ENCODE measurements at places on chromosomes 5 and 9.

DNA sequence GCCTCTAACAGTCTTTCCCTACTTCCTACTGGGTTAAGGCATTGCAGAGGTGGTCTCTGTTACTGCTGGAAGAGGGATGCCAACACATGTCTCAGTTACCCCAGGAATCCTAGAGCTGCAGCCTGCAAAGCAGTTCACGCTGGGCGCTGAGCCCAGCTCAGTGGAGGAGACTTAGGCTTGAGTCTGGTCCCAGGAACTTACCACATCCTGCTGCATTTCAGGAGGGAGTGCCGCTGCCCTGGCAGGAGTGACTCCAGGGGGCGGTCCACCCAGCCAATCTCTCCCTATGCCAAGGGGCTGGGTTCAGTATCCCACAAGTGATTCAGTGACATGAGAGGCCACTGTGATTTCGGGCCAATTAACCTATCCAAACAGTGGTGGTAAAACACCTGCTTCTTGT is 7.6 kb downstream of the TTC16 start:
- no peak for DNase-seq

DNA sequence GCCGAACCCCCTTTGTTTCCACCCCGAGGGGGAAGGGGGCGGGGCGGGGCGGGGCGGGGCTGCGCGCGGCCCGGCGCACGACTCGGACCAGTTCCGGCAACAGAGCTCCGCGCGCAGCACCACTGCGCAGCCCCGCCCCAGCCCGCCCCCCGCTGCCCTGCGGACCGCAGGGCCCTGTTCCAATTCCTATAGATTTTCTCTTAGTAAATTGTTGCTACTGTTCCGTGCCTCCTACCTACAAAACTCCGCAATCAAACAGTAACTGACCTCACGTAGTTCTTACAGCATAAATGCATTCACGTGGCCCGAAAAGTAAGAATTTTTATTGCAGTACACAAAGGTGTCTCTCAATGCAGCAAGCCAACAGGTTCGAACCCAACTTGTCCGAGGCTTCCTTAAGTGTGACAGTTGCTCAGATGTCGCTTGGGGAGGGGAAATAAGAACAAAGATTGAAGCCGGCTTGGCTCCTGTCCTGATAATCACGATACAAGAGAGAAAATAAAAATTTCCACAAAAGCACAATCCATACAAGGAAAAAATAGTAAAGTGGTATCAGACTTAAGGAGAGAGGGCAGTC is 1.2 kb upstream of the RNF38 start:
- DNase-seq = no peak

- no peak for DNase-seq
These were observed 16.8 kb upstream of the PCSK5 start for GRCh38 chr9:75873712-75874111.

- DNase-seq = no peak
These were observed 82.6 kb downstream of the MYO10 start for GRCh38 chr5:16853518-16853917.

DNA sequence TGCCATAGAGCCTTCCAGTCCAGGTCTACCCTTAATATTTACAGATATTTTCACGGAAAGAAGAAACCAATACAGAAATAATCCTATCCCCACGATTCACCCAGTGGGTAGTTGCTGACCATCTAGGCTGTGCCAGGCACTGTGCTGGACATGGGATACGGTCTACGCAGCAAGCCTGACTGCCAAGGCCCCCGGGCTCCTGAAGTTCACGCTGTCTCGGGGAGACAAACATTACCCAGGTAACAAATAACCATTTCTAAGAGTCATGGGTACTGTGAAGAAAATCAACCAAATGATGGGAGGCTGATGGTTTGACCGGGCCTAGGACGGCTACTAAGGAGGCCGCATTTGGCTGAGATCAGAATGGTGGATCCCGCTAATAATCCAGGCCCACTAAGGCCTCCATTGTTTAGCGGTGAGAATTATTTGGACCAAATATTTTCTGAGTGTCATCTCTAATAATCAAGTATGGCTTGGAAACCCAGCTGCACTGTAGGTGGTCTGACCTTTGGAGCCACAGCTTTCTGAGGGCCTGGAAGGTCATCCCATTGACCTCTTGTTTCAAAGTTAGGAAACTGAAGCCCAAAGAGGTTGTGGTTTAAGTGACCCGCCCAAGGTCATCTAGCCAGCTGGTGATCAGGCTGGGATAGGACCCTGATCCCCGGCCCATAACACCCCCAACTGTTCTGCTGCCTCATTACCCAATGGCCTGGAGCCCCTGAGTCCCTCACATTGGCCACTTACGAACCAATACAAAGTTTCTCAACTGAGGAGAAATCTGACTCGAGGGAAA is 82.4 kb downstream of the AK8 start:
- DNase-seq = no peak

- DNase-seq = no peak
These were observed 346.9 kb downstream of the RAB3C start for GRCh38 chr5:58929726-58930125.

- no peak for DNase-seq
These were observed 32.9 kb downstream of the TRPC7 start for GRCh38 chr5:136332223-136333015.

Measured in stimulated activated CD4-positive, alpha-beta T cell treated with anti-CD3 and anti-CD28 coated beads, TNF-alpha, amount 100 ng/mL, for 4 hours (primary cell).